Heart right ventricle (tissue), 16 donors: ENCODE measurements at places on chromosomes 5 and 9. TPM values are rescaled to one million over a fixed set of nuclear protein-coding genes. Genes with fewer than 3 reads are reported as not detected.

ANKRD18B gene
- total RNA-seq: not detected

BTNL9 gene
- total RNA-seq: 31.6 TPM

IFNB1 gene
- not detected for total RNA-seq

PHF24 gene
- 0.11 TPM for total RNA-seq

CDX1 gene
- total RNA-seq: not detected

PALM2AKAP2 gene
- 66.3 TPM for total RNA-seq

CBY3 gene
- total RNA-seq: not detected

MTX3 gene
- 11.0 TPM for total RNA-seq

KIF4B gene
- total RNA-seq: not detected

CTXN3 gene
- total RNA-seq: not detected

GABRA1 gene
- total RNA-seq: not detected

ZNF658 gene
- 5.9 TPM for total RNA-seq

IFNA21 gene
- total RNA-seq: not detected

PFDN1 gene
- total RNA-seq: 69.1 TPM

CCDC183 gene
- total RNA-seq: 1.1 TPM

TNFSF15 gene
- not detected for total RNA-seq

SLC6A7 gene
- not detected for total RNA-seq

RAD23B gene
- 122 TPM for total RNA-seq

GLDC gene
- total RNA-seq: not detected

IFNA13 gene
- not detected for total RNA-seq

AKNA gene
- 4.5 TPM for total RNA-seq

NKD2 gene
- total RNA-seq: 4.5 TPM

BTNL3 gene
- not detected for total RNA-seq

GRXCR2 gene
- total RNA-seq: 15.1 TPM

LRRC26 gene
- total RNA-seq: not detected

DRD1 gene
- not detected for total RNA-seq

CCL28 gene
- 0.20 TPM for total RNA-seq

PCDHB11 gene
- total RNA-seq: 0.64 TPM

MEF2C gene
- total RNA-seq: 72.5 TPM

VPS13A gene
- 45.1 TPM for total RNA-seq

GCNT4 gene
- 0.34 TPM for total RNA-seq

PHYHD1 gene
- total RNA-seq: 16.9 TPM

SEMA5A gene
- 29.6 TPM for total RNA-seq

C9orf85 gene
- 7.0 TPM for total RNA-seq

ATG10 gene
- 7.7 TPM for total RNA-seq
